AG04450 (cell line): ENCODE measurements at places on chromosomes 5 and 9.

DNA sequence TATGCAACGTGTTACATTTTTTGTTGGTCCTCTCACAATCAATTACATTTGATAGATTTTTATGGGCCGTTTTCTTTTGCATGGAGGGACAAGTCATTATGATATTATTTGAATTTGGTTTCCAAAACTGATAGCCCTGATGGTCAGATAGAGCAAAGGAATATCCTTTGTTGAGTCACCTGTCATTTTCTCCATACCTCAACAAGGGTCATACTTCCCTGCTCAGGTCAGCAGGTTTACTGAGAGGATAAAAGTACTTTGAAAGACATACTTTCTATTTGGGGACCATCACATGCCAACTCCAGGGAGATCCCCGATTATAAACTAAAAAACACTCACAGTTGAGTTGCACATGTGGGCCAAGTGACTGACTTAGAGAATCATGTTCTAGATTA is 132.9 kb downstream of the SUSD1 start:
- DNase-seq = no peak

- DNase-seq = no peak
These were observed 500.3 kb downstream of the ARHGEF28 start for GRCh38 chr5:74126294-74126693.

GRCh38 chr9:110809038-110809595 is 140.5 kb downstream of the MUSK start:
- DNase-seq = no peak

DNA sequence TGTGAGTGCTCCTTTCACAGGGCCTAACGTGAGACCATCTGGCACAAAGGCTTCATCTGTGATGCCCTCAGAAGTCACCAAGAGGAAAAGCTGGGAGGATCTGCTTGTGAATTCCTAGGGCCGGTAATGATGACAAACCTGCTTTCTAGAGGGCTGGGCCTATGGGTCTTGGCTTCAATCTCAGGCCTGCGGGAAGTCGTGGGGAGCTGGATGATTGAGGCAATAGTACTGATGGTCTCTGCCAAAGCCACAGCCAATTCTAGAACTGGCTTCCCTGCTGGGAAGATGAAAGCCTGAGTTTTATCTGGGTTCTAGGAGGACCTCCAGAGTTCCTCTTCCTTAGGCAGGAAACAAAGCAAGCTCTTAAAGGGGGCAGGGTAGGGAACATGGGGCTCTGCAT is 102.7 kb downstream of the TMEM215 start:
- DNase-seq = no peak

DNA sequence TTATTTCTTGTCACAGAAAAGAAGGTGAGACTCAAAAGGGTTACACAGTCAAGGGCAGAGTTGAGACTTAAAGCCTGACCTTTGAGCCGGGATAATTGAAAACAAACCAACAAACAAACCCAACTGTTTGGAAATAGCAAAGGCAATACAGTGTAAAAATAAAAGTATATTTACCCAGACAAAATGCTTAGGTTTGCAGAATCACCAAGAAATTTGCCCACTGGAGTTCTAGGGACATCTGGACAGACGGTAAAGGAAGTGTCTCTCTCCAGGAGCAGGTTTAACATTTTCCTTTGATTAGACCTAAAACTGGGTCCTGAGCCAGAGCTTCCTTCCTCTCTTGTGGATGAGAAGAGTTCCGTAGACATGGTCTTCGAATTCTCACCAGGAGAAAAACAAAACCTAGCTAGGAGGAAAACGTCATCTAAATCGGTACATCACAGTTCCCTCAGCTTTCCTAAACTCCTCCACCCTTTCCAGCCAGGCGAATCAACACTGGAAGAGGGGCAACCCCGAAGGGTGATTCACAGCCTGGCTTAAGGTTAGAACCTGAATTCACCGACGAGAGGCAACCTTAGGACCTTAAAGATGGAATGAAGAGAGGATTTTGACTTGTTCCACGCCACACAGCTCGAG is 673 bp downstream of the CDC25C start:
- DNase-seq = no peak

DNA sequence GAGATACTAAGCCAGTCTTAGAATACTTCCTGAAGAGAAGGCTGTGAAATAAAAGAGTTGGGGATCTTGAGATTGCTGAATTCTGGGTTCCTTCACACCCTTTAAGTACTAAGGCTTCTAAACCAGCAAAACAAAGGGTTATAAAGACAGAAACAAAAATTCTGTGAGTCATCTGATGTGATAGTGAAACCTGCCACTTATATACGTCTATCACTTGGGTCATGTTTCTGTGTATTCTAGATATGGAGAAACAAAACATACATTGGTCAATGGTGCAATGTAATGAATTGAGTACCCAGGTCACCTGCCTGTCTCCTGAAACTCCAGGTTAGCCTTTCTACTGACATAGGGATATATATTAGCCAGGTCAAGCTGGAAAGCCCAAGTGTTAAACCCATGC is 319.3 kb upstream of the GRAMD2B start:
- DNase-seq = no peak

GRCh38 chr5:134527156-134527960 is 1.9 kb downstream of the JADE2 start:
- peak; percentile 69 for DNase-seq

DNA sequence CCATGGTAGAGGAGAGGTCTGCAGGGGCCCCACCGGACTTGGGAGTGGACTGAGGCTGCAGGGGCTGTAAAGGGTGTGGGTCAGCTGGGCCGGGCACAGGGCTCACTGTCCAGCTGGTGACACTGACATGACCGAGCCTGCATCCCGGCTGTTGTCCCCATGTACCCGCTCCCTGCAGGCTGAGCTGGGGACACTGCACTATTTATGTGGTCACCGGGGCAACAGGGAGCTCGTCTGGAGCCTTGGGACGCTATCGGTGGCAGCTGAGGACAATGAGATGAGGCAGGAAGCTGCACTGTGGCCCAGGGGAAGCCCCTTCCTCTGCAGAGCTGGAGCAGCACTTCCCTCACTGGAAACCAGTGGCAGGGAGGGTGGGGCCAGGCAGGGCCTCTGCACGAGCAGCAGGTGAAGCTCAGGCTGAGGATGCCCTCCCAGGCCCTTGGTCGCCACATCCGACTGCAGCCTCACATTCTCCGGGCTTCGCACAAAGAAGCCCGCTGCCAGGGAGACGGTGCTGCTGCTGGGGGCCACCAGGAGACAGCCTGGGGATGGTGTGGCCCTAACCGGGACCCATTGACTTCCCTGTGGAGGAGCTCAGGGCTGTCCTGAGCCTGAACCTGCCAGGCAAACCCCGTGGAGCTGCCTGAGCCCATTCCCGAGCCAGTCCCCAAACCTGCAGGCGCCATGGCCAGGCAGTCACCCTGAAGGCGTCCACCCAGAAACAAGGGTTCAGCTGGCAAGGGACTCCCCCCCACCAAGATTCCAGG is 26.4 kb downstream of the ZDHHC11B start:
- DNase-seq = no peak

GRCh38 chr5:93582677-93583438 is at the start of gene NR2F1:
NR2F1 (plus strand) TSS chr5:93583222; CDS start chr5:93585024, 1,802 bp downstream.
- peak; percentile 99 for DNase-seq

DNA sequence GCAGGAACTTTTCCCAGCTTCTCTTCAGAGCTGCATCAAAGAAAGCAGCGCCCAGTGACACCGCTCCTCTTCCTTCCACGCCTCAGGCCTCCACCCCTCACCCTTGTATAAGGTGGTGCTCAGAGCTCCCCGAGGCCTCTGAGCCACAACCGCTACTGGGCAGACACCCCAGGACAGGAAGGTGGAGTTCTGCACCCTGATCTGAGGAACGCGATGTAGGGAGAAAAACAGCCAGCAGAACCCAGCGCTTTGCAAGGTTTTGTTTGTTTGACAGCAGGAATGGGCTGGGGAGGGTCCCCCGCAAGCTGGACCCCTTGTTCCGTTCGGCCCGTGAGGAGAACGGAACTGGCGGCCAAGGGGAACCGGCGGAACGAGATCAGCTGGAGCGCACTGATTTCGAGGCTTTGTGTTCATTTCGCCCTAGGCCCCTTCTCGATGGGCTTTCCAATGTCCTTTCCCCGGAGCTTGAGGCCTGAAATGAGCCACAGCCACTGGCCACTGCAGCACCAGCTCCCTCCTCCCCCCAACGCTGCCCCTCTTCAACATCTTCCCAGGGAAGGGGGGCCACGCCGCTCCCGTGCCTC is 4.1 kb downstream of the EDF1 start:
- DNase-seq = no peak

- DNase-seq = no peak
These were observed 1652.3 kb upstream of the WWC1 start for GRCh38 chr5:166639151-166639550.

- DNase-seq = no peak
These were observed 272.1 kb upstream of the DAB2 start for GRCh38 chr5:39696672-39697398.

DNA sequence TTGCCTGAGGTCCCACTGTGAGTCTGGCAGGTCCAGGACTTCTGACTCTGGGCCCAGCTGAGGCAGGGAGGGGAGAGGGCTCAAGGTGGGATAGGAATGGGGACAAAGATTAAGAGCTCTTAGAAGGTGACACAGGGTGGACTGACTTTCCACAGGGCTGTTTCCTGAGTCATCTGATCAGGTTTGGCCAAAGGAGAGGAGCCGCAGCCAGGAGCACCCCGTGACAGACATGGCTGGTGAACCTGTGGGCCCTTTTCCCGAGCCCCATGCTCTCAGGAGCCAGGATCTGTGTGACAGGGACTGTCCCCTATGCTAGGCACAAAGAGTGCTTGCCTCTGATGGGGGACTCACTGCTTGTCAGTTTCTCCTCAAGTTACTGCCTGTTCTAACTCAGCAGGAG is 37.8 kb downstream of the COL27A1 start:
- no peak for DNase-seq

- DNase-seq = no peak
These were observed 76.7 kb downstream of the GRAMD2B start for GRCh38 chr5:126499853-126500342.
